COLO829 (cell line): ENCODE measurements at places on chromosomes 12 and 14.

DNA sequence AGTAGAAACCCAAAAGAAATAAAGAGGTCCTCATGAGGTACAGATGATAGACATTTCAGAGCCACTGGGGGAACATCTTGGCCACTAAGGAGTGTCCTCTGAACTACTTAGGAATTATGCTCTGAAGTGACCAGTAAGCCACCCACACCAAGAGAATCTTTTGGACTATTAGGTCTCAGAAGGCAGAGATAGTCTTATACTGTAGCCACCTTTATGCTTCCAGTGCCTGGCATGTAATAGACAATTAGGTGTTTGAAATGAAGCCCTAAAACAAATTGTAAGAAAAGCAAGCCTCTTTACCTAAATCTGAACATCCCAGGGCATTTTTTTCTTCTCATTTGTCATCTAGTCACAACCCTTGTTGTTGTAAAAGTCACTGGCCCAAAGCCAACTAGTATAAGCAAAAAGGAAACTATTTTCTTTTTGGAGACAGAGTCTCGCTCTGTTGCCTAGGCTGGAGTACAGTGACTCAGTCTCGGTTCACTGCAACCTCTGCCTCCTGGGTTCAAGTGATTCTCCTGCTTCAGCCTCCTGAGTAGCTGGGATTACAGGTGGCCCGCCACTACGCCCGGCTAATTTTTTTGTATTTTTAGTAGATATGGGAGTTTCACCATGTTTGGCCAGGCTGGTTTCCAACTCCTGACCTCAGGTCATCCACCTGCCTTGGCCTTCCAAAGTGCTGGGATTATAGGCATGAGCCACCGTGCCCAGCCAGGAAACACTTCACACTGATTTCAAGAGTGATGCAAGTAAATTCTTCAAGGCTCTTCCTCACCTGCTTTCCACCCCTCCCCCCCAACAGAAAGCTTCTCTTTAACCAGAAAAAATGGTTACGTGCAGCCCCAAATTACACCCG, 11.1 kb downstream of the PLEKHA5 start:
- no peak for DNase-seq

DNA sequence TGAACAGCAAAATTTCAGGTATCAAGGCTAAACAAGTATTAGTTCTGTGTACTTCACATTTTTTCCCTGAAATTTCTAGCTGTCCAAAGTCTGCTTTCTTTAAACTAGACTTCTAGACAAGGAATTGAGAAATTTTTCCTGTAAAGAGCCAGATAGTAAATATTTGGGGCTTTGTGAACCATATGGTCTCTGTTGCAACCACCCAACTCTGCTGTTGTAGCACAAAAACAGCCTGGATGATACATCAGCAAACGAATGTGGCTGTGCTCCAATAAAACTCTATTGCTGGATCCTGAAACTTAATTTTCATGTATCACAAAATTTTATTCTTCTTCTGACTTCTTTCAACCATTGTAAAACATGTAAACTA, 96.0 kb upstream of the SLC38A4 start:
- no peak for DNase-seq

GRCh38 chr14:76919431-76920330, 93.5 kb downstream of the LRRC74A start:
- peak; percentile 52 for DNase-seq

GRCh38 chr12:127268213-127268612, 998.8 kb upstream of the TMEM132C start:
- no peak for DNase-seq

DNA sequence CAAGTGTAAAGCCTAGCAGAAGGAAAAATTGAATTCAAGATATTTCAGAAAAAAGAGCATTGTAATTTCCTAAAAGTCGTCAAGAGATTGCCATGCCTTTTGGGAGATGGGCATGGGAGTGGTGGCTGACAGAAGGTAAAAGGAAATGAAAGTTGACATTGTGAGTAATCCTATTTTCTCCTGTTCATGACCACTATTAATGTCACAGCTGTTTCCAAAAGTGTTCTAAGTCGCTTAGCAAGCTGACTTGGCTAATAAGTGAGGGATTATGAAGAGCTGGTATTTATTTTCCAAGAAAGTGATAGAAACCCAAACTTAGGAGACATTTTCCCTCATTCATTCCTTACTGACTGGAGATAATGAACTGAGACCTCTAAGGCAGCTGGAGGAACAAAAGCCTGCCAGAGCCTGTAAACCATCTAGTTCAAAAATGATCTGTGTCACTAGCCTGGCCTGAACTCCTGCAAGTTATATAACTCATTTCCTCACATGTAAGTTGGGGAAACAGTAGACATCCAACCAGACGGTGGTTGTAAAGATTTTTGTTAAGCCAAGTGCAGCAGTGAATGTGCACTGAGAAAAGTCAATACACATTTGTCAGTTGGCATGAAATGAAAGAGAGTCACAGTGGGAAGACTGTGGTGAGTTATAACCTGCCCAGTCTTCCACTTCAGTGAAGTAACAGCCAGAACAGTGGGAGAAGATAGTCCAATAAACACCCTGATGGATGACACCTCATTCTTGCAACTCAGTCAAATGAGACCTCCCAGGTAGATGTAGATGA, 75.8 kb downstream of the DIO2 start:
- no peak for DNase-seq

DNA sequence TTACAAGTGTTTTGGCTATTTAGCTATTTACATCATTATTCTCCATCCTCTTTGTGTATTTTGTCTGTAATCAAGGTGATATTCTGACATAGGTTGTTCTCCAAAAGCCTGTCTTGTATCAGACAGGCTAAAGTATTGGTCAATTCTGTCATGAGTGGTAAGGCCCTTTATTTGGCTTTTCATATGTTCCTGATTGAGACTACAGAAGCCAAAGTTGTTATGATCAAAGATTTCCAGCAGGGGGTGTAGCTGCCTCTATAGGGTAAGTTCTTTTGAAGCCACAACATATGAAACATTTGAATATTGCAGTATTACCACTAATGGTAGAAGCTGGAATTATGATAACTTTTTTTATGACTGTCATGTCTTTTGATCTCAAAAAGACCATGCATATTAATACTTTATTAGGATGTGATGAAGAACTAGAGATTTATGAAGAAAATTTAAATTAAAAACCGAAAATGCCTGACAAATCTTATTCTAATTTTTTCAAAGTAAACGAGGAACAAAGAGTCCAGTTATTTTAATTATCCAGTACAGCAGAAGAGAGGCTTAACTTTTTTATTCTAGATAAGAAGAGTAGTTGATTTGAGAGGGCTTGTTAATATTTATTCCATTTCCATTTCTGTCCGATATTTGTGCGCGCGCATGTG, 3.4 kb upstream of the ARHGAP5 start:
- DNase-seq = peak; percentile 73

DNA sequence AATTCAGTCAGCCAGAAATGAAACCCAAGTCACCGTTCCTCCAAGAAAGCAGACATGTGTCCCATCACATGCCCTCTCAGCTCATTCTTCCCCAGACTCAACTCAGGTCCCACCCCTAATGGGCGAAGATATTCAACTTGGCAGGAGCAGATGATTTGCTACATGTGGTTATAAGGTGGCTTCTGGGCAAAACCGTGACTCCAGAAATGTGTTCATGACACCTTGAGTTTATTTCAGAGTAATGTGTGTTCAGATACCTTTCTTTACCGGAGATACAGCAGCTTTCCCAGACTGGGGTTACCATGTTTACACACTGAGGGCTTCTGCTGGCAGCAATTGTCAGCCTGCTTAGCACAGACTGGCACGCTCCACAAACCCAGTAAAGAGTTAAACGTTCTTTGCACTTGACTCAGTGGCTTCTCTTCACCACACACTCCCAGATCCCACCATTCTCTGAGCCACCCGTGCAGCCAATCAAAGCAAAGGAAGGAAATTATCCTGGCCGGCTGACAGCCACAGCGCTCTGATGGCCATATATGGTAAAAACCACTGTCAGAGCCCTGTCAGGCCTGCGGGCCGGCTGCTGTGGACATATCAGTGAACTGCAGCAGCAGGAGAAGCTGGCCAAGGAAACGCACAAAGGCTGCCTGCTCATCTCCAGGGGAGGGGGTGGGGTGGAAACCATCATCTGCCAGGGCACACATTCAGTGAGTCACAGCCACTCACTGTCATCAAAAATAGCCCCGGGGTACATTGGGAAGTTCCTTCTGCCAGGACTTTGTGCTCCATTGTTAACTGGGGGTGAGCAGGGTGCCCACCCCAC, 39.9 kb downstream of the CORO1C start:
- DNase-seq = peak; percentile 85

- DNase-seq = no peak
These were observed 32.2 kb downstream of the FGD6 start for GRCh38 chr12:95185072-95185471.

GRCh38 chr12:83003026-83003425, 316.3 kb downstream of the TMTC2 start:
- DNase-seq = no peak

DNA sequence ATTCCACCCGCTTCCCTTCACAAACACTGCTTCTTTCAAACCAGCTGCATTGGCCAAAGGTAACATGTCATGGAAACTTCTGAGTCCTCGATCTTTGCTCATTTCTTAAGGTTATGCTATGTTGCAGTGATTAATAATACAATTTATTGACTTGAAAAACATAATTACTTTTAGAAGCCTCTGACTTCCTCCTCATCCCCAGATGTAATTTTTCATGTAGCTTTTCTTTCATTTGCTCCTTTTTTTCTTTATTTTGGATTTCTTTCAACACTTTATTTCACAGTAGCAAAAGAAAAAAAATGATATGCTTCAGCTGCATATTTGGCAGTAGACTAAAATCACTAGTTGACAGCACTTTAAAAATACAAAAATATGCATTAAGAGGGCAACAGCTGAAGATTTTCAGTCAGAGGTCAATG, 116.2 kb downstream of the LRRIQ1 start:
- DNase-seq = no peak

DNA sequence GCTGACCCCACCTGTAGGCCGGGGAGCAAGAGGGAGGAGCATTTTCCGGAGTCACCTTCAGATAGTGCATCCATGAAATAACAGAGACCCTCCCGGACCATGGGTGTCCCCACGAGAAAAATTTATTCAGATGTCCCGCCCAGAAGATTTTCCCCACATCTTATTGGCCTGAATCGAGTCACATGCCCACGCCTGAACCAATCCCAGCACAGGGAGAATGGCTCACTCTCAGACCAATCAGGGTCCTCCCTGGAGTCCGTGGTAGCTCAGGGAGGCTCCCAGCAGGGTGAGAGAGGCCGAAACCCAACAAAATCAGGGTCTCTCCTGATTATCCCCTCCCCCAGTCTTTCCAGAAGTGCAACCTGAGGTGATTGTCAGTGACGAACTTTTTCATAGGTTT, 16.4 kb upstream of the NCOR2 start:
- DNase-seq = no peak

DNA sequence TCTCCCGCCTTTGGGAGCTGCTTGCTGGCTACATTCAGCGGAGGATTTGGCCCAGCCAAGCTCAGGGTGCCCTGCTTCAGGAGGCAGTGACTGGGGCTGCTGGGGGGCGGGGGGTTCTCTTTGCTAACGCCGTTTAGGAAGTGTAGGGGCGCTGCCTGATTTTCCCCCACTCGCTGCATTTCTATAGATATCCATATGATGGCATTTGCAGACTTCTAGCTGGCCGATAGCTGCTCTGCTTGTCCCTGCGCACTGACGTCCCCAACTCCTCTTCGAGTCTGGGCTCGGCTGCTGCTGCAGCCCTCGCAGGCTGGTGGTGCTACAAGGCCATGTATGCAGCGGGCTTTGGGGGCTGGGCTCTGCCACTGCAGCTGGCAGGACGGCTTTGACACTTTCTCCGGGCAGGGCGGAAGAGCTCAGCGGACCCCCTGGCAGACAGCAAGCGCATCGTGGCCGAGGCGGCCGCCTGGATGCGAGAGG, 3.1 kb downstream of the LRFN5 start:
- DNase-seq = no peak

GRCh38 chr14:23930742-23931141, 22.8 kb upstream of the DHRS4 start:
- DNase-seq = no peak

DNA sequence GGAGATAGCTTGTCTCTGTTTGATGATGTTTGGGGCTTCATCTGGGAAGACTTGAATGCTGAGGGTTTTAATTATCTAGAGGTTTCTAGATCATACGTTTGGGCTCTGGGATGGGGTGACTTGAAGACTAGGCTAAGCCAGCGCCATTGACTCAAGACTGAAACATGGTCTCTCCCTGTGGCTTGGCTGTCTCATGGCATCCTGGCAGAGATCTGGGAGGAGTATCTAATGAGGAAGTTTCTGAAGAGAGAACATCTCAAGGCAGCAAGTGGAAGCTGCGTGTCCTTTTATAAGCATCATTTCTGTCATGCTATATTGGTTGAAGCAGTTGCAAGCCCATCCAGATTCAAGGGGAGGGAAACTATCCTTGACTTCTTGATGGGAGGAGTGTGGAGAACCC, 104.8 kb downstream of the UNC79 start:
- DNase-seq = no peak

- no peak for DNase-seq
These were observed 619.9 kb downstream of the AACS start for GRCh38 chr12:125684968-125685790.

DNA sequence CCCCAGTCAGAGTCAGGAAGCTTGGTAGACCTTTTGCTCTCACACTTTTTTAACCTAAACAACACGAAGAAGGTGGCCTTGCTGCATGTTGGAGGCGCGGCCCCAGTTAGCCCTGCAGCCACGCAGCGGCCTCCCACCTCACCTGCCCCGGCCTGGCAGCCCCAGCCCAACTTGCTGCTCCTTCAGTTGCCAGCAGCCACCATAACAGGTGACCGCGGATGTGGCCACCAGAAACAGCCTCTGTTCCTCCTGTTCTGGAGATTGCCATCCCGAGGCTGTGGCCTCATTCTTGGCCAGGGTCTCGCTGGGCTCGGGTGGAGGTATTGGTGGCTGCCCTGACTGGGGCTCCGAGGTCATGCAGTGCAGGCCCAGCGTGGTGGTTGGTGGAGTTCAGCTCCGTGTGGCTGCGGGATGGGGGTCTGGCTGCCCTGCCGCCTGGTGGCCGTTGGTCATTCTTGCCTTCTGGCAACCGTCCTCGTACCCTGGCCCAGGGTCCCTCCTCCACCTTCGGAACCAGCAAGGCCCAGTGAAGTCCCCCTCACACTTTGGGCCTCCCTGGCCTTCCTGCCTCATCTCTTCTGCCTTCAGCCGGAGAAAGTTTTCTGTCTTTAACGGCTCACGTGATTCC, 20.7 kb upstream of the TEX22 start:
- no peak for DNase-seq

DNA sequence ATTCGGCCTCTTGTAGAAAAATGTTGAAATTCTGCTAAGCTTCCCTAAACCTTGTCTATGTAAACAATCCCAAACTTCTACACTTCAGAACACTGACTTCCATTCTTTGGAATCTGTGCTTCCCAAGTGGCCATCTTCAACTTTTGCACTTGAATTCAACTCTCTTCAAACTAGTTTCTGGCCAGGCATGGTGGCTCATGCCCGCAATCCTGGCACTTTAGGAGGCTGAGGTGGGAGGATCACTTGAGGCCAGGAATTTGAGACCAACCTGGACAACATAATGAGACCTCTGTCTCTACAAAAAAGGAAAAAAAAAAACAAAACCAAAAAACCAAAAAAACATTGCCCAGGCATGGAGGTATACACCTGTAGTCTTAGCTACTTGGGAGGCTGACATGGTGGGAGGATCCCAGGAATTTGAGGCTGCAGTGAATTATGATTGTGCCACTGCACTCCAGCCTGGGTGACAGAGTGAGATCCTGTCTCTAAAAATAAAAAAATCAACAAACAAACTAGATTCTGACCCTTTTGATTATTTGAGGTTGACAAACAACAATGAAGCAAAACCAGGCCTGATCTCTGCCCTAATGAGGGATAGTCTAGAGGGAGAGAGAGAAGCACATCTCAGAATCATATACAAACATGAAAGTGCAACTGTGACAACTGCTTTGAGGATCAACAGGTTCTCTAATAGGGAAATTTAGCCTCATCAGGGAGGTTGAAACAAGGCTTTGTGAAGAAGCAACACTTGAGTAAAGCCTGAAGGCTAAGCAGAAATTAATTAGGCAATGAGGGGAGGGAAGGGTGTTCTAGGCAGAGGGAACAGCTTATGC, 11.6 kb upstream of the C12orf75 start:
- DNase-seq = no peak
